ENCODE measurements at places on chromosomes 3 and 15. TPM values are rescaled to one million over a fixed set of nuclear protein-coding genes. Genes with fewer than 3 reads are reported as not detected.

DNA sequence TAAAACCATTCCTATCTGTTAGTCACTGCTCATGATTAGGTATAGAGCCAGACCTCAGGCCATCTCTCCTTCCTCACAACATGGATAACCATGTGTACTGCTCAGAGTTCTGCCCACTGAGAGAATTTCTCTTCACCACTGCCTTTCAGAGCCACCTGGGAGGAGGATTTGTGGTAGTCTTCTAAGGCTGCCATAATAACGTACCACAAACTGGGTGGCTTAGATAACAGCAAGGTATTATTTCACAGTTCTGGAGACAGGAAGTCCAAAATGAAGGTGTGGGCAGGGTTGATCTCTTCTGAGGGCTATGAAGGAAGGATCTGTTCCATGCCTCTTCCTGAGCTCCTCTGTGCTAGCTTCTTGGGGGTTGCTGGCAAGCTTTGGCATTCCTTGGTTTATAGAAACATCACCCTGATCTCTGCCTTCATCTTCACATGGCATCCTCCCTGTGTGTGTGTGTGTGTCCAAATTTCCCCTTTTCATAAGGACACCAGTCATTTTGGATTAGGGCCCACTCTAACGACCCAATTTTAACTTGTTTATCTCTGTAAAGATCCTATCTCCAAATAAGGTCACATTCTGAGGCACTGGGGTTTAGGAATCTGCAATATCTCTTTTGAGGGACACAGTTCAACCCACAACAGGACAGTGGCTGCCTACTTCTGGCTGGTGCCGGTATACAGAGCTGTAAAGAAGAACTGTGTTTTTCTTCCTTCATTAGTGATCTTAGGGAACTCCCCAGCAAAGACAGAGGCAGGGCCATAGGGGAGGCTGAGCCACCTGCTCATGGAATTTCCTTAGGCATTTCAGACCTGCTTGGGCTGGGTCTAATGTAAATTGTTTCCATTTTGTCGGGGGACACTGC lies 42.1 kb upstream of the NOX5 start:
- no peak for DNase-seq

The SH2D7 gene
- polyA plus RNA-seq: not detected

The CCR2 gene
- not detected for polyA plus RNA-seq

- DNase-seq: no peak
These were observed 11.0 kb downstream of the UBE2E1 start for GRCh38 chr3:23816721-23817120.

DNA sequence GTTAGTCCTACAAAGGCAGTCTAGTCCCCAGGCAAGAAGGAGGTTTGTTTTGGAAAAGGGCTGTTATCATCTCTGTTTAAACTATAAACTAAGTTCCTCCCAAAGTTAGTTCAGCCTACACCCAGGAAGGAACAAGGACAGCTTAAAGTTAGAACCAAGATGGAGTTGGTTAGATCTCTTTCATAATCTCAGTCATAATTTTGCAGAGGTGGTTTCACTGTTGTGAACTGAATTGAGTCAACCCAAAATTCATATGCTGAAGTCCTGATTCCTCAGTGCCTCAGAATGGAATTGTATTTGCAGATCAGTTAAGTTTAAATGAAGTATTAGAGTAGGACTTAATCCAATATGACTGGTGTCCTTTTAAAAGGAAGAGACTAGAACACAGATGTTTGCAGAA lies 101.0 kb upstream of the C3orf80 start:
- DNase-seq: no peak

- DNase-seq: no peak
These were observed 78.8 kb upstream of the PRR23C start for GRCh38 chr3:139123377-139124095.

The AHSG gene
- 0.13 TPM for polyA plus RNA-seq

DNA sequence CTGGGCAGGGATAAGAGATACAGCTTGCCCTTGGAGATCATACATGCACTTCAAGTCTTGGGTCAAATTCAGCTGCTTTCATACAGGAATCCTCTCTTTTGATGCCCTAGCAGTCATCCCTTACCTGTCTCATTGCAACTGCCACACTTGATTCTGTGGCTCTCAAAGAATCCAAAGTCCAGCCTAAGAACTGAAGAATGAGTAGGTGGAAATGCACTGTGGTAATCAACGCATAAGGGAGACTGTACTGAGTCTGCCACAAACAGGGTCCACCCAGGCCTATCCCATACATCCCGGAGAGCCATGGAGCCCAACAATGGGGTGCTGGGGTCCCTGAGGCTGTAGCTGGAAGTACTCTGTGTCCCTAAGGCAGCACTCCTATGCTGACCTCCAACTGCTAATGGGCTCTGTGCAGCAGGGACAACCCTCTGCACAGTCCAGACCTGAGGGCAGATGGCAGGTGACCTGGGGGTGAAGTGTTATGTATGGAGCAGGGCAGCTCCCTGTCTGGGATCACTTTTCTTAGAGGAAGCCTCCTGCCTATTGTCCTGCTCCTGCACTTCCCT lies 1.7 kb upstream of the VPS18 start:
- no peak for DNase-seq

- DNase-seq: no peak
These were observed 100.2 kb upstream of the PRR23E start for GRCh38 chr3:127092776-127093175.

- no peak for DNase-seq
These were observed 48.5 kb downstream of the EFHB start for GRCh38 chr3:19885468-19885867.

The CPB1 gene
- 3.9 TPM for polyA plus RNA-seq

- no peak for DNase-seq
These were observed 4.9 kb upstream of the UCN2 start for GRCh38 chr3:48568476-48568875.

The DUOXA2 gene
- polyA plus RNA-seq: 0.13 TPM

DNA sequence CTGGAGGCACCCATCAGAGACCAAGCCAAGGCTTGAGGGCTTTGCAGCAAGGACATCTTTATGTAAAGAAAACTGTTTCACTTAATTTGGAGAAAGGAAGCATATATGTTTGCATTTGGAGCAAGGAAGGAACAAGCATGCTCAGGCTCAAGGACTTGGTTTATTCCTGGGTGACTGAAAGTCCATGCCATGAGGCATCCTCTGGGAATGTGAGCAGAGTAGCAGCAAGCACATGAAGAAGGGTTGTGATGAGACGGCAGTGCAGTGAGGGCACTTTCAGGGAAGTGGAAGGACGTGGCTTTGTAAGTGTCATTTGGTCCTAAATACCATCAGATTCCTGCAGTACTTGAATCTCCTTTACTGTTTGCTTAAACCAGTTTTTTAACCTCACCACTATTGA lies 26.8 kb downstream of the POLG start:
- no peak for DNase-seq

DNA sequence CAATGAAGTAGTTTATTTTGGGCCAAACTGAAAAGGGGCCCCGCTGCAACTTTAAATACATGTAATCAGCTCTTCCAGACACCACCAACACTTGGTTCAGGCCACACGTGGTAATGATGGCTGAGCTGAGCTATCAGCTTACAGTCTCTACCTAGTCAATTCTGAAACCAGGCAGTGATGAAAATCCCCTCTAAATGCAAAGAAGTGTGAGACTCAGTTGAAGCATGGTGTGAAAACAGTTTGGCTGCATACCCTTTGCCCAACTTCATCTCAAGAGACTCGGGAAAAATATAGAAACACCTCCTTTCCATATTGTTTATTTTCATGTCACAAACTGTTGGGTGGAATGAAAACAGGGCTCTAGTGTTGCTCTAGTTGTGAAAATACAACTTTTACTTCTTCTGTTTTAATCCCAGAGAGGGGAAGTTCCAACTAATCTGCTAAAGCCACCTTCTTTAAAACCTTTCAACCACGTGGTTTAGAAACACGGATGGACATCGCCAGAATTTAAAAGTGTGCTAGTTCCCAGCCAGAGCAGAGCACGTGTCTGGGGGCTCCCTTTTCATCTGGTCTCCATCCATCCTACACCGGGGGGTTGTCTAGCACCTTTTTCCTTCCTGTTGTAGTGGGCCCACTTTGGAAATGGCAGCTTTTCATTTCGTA lies 229.1 kb downstream of the EPHB1 start:
- DNase-seq: no peak

Data from aorta (tissue), 5 donors.